ENCODE measurements at places on chromosomes 2 and 18.

DNA sequence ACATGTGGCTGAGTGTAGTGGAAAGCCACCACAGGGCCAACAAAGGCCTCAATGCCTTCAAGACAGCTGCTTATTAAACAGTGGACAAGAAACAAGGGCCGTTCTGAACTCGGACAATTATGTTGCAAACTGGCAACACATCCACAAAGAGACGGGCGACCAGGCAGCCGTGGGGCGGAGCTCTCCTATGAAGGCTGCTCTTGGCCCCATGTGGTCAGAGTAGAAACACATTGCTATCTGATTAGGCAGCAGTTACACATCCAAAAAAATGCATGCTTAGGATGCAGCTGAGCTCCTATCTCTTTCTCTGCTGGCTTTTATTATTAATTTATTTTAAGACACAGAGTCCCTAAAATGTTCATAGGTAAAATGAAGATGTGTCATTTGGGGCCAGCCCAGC is 163.4 kb downstream of the TMEM163 start:
- peak; percentile 1 for DNase-seq

GRCh38 chr18:28523758-28524475 is 347.0 kb upstream of the CDH2 start:
- DNase-seq = no peak

DNA sequence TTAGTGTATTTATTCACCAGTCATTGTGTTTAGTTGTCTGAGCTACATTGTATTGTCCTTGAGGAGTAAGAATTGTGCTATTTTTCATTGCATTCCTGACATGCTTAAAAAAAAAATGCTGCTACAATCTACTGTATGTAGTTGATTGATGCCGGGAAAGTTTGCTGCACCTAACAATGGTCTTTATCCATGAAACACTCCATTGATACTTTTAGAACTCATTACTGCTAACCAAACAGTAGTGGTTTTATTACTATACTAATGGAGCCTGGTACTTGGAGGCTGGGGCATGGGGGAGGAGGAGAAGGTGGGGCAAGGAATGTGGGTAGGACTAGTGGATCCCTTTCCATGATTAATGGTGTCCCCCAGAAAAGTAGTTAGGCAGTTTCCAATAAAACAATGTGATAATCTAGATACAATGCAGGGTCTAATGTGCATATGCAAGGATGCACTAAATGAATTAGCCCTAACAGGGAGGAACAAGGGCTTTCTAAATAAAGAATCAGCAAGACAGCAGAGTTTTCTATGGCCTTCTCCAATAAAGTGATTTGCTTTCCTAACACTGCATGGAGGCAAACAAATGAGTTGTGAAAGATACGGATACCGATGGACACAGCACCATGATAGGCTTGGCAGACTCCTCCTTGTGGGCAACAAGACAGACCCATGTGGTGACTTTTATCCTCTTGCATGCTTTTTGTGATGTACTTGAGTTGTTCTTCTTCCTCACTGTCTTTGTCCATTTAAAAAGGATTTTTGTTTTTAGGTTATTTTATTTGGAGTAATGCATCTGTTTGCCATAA is 78.5 kb downstream of the FMNL2 start:
- no peak for DNase-seq

- DNase-seq = no peak
Measured at GRCh38 chr2:13115643-13116042, 398.9 kb downstream of the TRIB2 start.

- no peak for DNase-seq
Measured at GRCh38 chr2:210655229-210655975, 99.0 kb downstream of the CPS1 start.

- DNase-seq = no peak
Measured at GRCh38 chr2:109450574-109451273, 163.0 kb downstream of the SEPTIN10 start.

GRCh38 chr2:58350484-58350883 is 109.4 kb upstream of the FANCL start:
- DNase-seq = no peak

DNA sequence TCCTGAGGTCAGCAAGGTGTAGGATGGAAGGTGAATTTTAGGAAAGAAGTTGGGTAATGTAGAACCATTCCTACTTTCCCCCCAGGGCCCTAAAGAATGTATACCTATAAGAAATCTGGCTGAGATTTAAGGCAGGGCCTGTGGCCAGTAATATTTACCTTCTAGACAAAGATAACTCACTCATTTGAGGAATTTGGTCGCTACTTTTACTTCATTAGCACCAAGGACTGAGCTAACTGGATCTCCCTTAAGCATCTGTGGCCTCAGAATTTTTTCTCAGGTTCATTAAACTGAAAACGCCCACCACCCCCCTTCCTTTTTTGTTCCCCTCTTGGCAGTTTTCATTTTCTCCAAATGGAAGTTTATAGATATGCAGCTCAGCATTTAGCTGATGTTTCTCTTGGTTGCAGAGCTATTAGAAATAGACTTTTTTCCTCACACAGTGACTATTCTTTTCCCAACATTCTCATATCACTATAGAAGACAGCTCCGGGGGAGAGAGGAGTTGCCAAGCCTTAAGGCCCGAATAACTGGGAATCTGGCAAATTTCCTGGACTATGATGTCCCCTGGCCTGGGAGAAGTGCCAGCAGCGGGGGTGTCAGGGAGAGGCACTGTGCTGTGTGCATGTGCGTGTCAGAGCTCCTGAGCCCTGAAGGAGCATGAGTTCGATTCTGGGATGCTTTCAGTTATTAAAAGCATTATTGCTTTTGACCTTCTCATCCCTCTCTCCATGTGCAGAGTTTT is 310.9 kb downstream of the PRKCE start:
- peak; percentile 89 for DNase-seq

GRCh38 chr2:219060821-219061791 is at the start of gene IHH:
Gene IHH (minus strand): TSS chr2:219060921. CDS start chr2:219060467, 454 bp downstream.
- peak; percentile 6 for DNase-seq

DNA sequence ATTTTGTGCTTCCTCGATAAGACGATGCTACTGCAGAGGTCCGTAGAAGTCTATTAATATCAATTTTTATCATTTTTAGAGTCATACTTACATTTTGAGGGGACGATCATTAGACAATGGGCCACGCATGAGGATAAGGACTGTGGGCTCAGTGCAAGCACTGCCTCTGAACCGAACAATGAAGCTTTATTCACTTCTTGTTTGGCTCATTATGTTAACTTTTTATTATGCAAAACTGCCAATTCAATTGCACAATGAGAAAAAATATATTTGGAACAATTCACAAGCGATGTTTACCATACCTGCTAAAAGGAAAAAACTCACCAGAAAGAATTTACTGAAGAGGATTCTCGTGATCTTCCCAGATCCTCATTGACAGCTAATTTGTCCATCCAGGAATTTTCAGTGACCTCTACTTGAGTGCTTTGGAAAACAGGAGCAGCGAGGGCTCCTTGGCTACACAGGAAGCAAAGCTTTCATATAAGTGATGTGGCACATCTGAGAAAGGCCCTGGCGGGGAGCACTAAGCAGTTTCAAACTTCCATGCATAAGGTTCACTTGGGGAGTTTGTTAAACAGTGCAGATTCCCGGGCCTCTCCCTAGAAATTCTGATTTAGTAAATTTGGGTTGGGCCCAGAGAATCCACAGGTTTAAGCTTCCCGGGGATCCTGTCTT is 13.3 kb upstream of the CAPN13 start:
- no peak for DNase-seq

GRCh38 chr18:41537666-41538065 is 417.4 kb upstream of the PIK3C3 start:
- DNase-seq = no peak

GRCh38 chr2:174036825-174037224 is 71.7 kb upstream of the SP3 start:
- DNase-seq = no peak

GRCh38 chr2:144370937-144371584 is 148.9 kb downstream of the ZEB2 start:
- peak; percentile 38 for DNase-seq

Data from EL (cell line).